ENCODE measurements at places on chromosomes 1 and 21. TPM values are rescaled to one million over a fixed set of nuclear protein-coding genes. Genes with fewer than 3 reads are reported as not detected.

DNA sequence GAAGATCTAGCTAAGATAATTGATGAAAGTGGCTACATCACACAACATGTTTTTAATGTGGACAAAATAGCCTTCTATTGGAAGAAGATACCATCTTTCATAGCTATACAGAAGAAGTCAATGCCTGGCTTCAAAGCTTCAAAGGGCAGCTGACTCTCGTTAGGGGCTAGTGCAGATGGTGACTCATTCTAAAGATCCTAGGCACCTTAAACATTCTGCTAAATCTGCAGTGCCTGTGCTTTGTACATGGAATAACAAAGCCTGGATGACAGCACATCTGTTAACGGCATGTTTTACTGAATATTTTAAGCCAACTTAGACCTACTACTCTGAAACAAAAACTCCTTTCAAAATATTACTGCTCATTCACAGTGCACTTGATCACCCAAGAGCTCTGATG is 65.6 kb upstream of the USP24 start:
- no peaks in the 10 kb centered on the region for H3K36me3 ChIP-seq
- no peak overlapping the region for H3K4me3 ChIP-seq
- no peak overlapping the region for H3K27ac ChIP-seq

- H3K27ac ChIP-seq = peak overlapping the region; percentile 93
- peaks cover 3% of the 10 kb centered on the region for H3K36me3 ChIP-seq
- DNase-seq = peak; percentile 12
- peaks cover 24% of the 10 kb centered on the region for H3K4me1 ChIP-seq
- peaks cover 10% of the 10 kb centered on the region for H3K27me3 ChIP-seq
Observed at GRCh38 chr1:160032165-160032820, 503 bp upstream of the PIGM start.

- H3K4me1 ChIP-seq = peaks cover 58% of the 10 kb centered on the region
- H3K27ac ChIP-seq = peak overlapping the region; percentile 97
- peak overlapping the region; percentile 20 for H3K4me3 ChIP-seq
- peaks cover 9% of the 10 kb centered on the region for H3K36me3 ChIP-seq
- DNase-seq = no peak
- peaks cover 5% of the 10 kb centered on the region for H3K27me3 ChIP-seq
Observed at GRCh38 chr1:31932491-31933316, 5.5 kb downstream of the PTP4A2 start.

The DCST1 gene
- not detected for total RNA-seq

The CD1C gene
- total RNA-seq = not detected

The VASH2 gene
- total RNA-seq = 8.3 TPM

- H3K4me1 ChIP-seq = peaks cover 26% of the 10 kb centered on the region
- no peak overlapping the region for H3K27ac ChIP-seq
- H3K27me3 ChIP-seq = no peaks in the 10 kb centered on the region
- H3K4me3 ChIP-seq = no peak overlapping the region
- H3K36me3 ChIP-seq = no peaks in the 10 kb centered on the region
Observed at GRCh38 chr1:175810305-175810704, 66.9 kb upstream of the TNR start.

GRCh38 chr1:26626994-26627393 is 68.8 kb upstream of the ARID1A start:
- H3K4me1 ChIP-seq = no peaks in the 10 kb centered on the region
- no peak overlapping the region for H3K4me3 ChIP-seq
- no peaks in the 10 kb centered on the region for H3K36me3 ChIP-seq
- H3K27ac ChIP-seq = no peak overlapping the region

DNA sequence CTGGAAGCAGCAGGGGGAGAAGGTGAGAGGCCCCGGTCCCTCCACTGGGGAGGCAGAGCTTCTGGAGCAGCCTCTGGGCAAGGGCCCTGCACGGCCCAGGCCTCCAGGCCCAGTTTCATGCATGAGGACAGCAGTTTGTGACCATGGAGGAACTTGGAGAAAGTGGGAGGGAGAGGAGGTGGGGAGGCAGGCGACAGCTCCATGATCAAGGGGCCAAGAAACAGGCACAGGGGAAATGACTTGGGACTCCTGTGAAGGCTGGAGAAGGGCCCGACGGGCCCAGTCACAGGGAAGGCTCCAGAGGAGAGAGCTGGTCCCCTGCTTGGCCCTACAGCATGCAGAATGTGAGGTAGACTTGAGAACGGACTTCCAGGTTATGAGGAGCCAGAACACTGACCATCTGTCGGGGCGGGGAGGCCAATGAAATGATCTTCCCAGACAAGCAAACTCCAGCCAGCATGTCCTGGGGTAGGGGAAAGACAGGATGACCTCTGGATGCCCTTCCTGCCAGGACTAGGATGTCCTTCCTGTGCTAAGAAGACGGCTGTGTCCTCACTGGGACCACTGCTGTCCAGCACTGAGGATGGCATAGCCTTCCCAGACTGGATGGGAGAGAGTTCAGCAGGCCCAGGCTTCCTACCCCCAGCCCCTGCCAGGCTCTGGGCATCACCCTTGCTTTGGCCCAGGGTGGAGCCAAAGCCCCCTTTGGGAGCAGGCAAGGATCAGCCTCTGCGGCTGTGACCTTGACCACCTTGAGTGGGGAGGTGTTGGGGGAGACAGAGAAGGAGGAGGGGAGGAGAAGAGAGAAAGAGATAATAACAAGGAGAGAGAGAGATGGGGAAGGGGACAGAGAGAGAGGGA is 548.2 kb downstream of the PTPRU start:
- DNase-seq = no peak
- H3K4me1 ChIP-seq = no peaks in the 10 kb centered on the region
- H3K4me3 ChIP-seq = no peak overlapping the region
- H3K36me3 ChIP-seq = no peaks in the 10 kb centered on the region
- H3K27ac ChIP-seq = no peak overlapping the region

The C21orf58 gene
- total RNA-seq = 5.9 TPM

GRCh38 chr1:39387452-39387851 is 104.0 kb upstream of the BMP8A start:
- peaks cover 27% of the 10 kb centered on the region for H3K4me1 ChIP-seq
- peaks cover 51% of the 10 kb centered on the region for H3K36me3 ChIP-seq
- peaks cover 5% of the 10 kb centered on the region for H3K27me3 ChIP-seq

DNA sequence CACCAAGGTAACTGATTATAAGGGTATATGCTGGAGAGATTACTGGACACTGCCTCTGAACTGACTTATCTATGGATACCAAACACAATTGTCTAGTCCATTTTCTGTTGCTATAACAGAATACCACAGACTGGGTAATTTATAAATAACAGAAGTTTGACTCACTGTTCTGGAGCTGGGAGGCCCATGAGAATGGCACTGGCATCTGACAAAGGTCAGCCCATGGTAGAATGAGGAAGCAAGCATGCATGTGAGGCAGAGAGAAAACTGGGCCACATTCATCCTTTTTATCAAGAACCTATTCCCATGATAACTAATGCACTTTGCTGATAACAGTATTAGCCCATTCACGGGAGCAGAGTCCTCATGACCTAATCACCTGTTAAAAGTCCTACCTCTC is 37.4 kb downstream of the FCER1A start:
- H3K4me3 ChIP-seq = no peak overlapping the region
- DNase-seq = no peak
- no peaks in the 10 kb centered on the region for H3K27me3 ChIP-seq
- no peaks in the 10 kb centered on the region for H3K36me3 ChIP-seq

DNA sequence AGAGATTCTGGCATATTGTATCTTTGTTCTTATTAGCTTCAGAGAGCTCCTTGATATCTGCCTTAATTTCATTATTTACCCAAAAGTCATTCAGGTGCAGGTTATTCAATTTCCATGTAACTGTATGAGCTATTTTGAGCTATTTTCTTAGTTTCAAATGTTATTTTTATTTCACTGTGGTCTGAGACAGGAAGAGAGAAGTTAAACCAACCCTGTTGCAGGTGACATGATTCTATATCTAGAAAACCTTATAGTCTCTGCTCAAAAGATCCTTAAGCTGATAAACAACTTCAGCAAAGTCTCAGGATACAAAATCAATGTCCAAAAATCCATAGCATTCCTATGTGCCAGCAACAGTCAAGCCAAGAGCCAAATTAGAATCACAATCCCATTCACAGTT is 1644.0 kb upstream of the B3GALT2 start:
- H3K27me3 ChIP-seq = no peaks in the 10 kb centered on the region
- no peaks in the 10 kb centered on the region for H3K4me1 ChIP-seq
- H3K27ac ChIP-seq = no peak overlapping the region
- DNase-seq = no peak

- H3K4me3 ChIP-seq = no peak overlapping the region
- H3K27ac ChIP-seq = no peak overlapping the region
- peaks cover 4% of the 10 kb centered on the region for H3K27me3 ChIP-seq
Observed at GRCh38 chr21:35850029-35850428, 210.3 kb downstream of the SETD4 start.

- DNase-seq = no peak
- H3K27me3 ChIP-seq = peaks cover 7% of the 10 kb centered on the region
- H3K36me3 ChIP-seq = peaks cover 32% of the 10 kb centered on the region
- H3K27ac ChIP-seq = no peak overlapping the region
- H3K4me3 ChIP-seq = no peak overlapping the region
- no peaks in the 10 kb centered on the region for H3K4me1 ChIP-seq
Observed at GRCh38 chr21:38433471-38433870, 64.8 kb downstream of the ERG start.

The KLF17 gene
- 0.23 TPM for total RNA-seq

- peaks cover 51% of the 10 kb centered on the region for H3K36me3 ChIP-seq
- H3K4me1 ChIP-seq = peaks cover 16% of the 10 kb centered on the region
- peak overlapping the region; percentile 27 for H3K27ac ChIP-seq
- peak overlapping the region; percentile 1 for H3K4me3 ChIP-seq
Observed at GRCh38 chr1:19178734-19179398, 31.2 kb downstream of the UBR4 start.

The KCNH1 gene
- total RNA-seq = 0.10 TPM

The NR5A2 gene
- 7.0 TPM for total RNA-seq

DNA sequence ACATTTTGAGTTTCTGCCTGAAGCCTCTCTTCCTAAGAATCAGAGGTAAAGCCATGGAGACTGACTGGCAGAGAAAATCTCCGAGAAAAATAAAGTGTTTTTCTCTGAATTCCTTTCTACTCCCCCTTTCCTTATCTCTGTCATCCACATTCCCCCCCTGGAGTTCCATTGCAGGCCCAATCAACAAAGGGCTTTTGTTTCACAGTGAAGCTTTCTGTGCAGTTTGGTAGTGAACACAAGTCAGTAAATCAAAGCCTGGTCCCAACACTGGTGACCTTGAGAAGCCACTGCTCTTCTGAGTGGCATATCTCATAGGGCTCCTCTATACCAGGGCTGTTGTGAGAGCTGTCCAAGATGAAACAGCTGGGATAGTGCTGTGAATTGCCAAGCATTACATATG is 228.4 kb downstream of the SEC16B start:
- no peak overlapping the region for H3K27ac ChIP-seq
- H3K4me1 ChIP-seq = peaks cover 6% of the 10 kb centered on the region
- H3K4me3 ChIP-seq = no peak overlapping the region
- peaks cover 2% of the 10 kb centered on the region for H3K27me3 ChIP-seq
- DNase-seq = no peak

GRCh38 chr1:63010913-63011660 is 227.2 kb downstream of the ATG4C start:
- H3K27ac ChIP-seq = no peak overlapping the region
- no peak for DNase-seq
- H3K36me3 ChIP-seq = no peaks in the 10 kb centered on the region
- no peak overlapping the region for H3K4me3 ChIP-seq

DNA sequence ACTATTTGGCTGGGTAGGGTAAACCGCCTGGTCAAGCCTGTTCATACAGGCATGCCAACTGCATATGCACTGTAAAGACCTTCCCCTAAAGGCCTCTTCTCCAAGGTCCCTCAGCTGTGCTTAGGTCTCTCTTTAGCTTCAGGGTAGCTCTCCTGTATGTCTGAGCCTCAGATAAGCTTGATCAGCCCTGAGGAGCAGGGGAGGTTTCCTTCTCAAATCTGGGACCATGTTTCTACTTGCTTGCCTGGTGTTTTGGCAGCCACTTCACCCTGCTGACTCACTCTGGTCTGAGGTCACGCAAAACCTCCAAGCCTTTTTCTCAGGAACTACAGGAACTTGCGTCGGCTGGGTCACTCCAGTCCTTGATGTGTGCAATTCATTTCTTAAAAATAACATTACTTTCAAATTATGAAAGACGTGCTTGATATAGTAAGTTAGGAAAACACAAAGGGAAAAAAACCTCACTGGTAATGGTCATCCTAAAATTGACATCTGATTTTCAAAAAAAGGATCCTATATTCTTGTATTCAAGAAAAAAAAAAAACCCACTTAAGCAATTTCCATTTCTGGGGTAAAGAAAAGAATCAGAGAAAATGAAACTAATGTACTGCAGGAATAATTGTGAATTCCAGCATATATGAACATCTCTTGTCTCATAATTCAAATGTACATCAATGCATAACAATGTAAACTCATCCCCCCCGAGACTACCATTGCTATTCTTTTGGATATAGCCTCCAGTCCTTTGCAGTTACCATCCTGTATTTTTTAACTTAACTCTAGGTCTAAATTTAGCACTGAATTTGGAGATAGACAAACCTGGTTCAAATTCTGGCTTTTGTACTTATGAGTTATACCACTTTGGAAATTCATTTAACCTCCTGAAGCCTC is 24.8 kb upstream of the RNF19B start:
- no peaks in the 10 kb centered on the region for H3K36me3 ChIP-seq
- no peak for DNase-seq
- peaks cover 9% of the 10 kb centered on the region for H3K4me1 ChIP-seq
- no peak overlapping the region for H3K27ac ChIP-seq
- peaks cover 4% of the 10 kb centered on the region for H3K27me3 ChIP-seq

DNA sequence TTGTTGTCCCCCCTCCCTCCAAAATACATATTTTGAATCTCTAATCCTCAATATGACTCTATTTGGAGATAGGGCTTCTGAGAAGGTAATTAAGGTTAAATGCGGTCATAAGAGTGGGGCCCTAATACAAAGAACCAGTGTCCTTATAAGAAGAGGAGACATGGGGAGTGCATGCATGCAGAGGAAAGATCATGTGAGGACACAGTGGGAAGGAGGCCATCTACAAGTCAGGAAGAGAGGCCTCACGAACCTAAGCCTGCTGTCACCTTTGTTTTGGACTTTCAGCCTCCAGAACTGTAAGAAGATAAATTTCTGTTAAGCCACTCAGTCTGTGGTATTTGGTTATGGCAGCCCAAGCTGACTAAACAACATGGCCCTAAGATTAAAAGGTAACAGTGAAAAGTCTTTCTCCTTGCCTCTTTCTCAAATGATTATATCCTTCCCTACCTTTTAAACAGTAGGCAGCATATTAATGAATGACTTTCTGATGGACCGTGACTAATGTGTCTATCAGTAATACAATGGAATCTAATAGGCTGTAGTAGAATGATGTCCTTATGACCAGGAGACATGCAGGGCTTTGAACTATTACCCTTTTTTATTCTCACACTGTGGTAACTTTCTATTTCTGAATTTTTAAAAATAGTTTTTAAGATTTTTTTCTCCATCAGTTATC is 40.6 kb upstream of the ST6GALNAC3 start:
- H3K27ac ChIP-seq = no peak overlapping the region
- no peak overlapping the region for H3K4me3 ChIP-seq
- DNase-seq = no peak
- H3K4me1 ChIP-seq = peaks cover 10% of the 10 kb centered on the region
- peaks cover 1% of the 10 kb centered on the region for H3K27me3 ChIP-seq
- no peaks in the 10 kb centered on the region for H3K36me3 ChIP-seq

The CNKSR1 gene
- 10.0 TPM for total RNA-seq

The NPHS2 gene
- total RNA-seq = not detected

The CLDN17 gene
- total RNA-seq = not detected

GRCh38 chr1:239982762-239983161 is 108.9 kb upstream of the FMN2 start:
- H3K27me3 ChIP-seq = peaks cover 2% of the 10 kb centered on the region
- peaks cover 30% of the 10 kb centered on the region for H3K36me3 ChIP-seq
- H3K4me3 ChIP-seq = no peak overlapping the region
- no peak overlapping the region for H3K27ac ChIP-seq

The MIXL1 gene
- total RNA-seq = 2.4 TPM

The PDPN gene
- 4.3 TPM for total RNA-seq

The SPRR4 gene
- not detected for total RNA-seq

GRCh38 chr1:30929944-30930525 is 21.5 kb upstream of the SDC3 start:
- H3K4me1 ChIP-seq = no peaks in the 10 kb centered on the region
- H3K36me3 ChIP-seq = peaks cover 23% of the 10 kb centered on the region
- H3K27ac ChIP-seq = no peak overlapping the region
- no peak for DNase-seq
- peaks cover 11% of the 10 kb centered on the region for H3K27me3 ChIP-seq

All from endothelial cell (in vitro differentiated cells).